T47D (cell line): ENCODE measurements at places on chromosomes 2 and 18.

GRCh38 chr2:105470979-105471378, 72.1 kb upstream of the FHL2 start:
- no peak for DNase-seq

DNA sequence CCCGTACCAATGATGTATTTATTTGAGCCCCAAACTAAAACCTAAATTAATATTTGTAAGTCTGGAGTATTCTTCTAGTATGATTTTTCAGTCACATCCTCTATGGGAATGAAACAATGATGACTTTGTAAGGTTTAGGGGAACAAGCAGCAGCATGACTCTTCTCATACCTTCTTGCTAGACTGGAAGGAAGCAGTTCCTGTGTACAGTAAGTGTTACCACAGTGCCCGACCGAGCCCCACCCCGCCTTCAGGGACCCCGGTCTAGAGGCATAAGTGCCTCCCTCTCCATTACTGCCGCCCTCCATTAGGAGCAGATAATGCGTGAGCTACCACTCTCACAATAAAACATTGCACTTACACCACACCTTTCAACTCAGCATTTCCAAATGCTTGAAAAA, 599.3 kb downstream of the ARHGAP15 start:
- DNase-seq = no peak

- no peak for DNase-seq
Measured at GRCh38 chr2:170707821-170708795, 7.0 kb upstream of the SP5 start.

GRCh38 chr2:11630855-11631254, 39.1 kb downstream of the NTSR2 start:
- DNase-seq = peak; percentile 56

DNA sequence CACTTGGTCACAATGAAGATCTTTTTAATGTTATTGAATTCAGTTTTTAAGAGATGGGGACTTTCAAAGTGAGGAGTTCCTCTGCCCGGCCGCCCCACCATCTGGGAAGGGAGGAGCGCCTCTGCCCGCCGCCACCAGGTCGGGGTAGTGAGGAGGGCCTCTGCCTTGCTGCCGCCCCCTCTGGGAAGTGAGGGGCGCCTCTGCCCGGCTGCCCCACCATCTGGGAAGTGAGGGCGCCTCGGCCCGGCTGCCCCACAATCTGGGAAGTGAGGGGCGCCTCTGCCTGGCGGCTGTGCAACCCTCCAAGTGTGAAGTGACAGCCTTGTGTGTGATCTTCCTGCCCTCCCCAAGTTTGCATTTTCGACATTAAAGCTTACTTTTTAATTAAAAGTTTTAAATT, 899.3 kb downstream of the TRIB2 start:
- DNase-seq = no peak

DNA sequence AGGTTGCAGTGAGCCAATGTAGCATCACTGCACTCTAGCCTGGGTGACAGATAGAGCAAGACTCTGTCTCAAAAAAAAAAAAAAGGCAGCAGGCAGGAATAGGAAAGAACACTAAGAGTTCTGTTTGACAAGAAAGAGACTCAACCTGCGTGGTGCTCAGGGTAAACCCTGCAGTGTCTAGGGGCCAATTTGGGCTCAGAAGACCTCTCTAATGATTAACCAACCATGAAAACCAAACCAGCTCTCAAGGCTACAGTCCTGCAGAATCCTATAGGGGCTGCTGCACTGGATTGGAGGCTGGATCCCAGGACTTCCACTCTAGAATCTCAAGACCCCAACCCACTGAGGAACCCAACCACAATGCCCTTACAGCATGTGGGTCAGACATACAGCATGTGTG, 2.4 kb downstream of the TRABD2A start:
- DNase-seq = no peak

DNA sequence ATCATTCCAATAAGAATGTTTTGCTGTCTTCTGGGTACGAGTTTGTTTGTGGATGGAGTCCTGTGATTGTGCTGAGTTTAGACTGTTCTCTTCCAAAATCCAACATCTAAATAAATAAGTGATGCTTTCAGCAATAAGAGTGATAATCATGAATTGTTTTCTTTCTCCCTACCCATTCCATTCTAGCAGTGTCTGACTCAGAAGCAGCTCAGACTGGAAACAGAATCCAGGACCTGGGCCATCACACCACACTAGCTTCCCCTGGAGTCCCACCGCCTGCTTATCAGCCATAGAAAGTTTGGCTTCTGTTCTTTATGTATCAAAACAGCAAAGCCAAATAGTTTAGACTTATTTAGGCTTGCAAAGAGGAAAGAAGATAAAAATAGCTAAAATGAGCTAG, 76.4 kb upstream of the CNGA3 start:
- no peak for DNase-seq

DNA sequence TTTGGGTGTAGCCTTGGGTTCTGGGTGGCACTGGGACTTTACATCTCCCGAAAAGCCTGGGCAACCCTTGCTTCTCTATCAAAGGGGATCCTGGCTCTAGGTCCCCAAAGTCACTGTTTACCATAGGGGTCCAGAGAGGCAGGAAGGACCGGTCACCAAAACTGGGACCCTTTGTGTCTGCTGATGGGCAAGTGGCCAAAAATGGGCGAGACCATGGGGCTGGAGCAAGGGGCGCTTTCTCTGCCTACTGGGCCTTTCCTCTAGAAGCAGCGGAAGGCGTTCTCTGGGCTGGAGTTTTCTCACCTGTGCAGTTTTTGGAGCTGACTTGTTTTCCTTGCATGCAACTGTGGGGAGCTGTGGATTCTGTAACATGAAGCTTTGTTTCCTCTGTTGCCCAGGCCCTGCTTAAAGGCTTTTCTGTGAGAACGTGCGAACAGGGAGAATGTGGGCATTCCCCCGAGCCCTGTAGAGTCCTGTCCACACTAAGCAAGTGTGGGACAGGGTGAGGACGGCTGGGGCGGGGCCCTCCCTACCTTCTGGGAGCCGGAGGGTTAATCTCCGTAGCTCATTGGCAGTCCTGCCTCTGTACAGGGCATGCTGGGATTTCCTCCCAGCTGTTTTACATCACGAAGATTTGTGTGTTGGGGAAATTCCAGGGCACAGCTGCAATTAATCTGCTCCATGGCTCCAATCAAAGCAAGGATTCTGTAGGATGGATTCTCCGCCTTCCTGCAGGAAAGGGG, 50.2 kb downstream of the TGOLN2 start:
- DNase-seq = no peak

DNA sequence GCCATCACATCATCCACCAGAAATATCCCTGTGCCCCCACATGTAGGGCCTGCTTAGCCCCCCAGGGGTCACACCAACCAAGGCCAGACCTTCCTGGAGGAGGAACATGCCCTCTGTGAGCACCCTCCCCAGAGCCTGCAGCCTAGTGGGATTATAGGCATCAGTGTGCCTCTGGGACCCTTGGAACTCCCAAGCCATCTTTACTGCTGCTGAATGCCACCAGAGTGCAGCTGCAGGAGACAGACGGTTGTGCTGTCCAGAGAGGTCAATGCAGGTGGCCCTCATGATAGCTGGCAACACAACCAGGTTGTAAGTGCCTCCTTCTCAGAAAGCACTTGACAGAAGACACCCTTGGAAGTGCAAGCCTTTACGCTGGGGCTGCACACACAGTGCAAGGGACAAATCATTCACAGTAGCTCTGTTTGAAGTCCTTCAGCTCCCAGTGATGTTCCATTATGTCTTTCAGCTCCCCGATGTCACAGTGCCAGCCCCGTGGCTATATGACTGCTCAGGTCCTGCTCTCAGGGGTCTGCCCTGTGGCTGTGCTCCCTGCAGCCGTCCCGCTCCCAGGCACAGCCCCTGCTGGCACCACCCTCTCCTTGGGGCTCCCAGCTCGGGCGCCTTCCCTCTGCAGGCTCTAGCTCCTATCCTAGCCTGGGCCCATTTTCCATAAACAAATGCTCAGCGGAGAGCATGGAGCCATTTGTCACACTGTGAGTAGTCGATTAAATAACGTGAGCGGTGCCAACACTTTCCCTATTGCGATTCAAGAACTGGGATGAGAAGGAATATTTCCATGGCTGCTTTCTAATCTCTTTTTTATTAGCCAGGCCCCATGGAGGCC, 65.1 kb downstream of the EDAR start:
- DNase-seq = no peak

- no peak for DNase-seq
Measured at GRCh38 chr18:50097702-50098101, 97.2 kb downstream of the MYO5B start.

DNA sequence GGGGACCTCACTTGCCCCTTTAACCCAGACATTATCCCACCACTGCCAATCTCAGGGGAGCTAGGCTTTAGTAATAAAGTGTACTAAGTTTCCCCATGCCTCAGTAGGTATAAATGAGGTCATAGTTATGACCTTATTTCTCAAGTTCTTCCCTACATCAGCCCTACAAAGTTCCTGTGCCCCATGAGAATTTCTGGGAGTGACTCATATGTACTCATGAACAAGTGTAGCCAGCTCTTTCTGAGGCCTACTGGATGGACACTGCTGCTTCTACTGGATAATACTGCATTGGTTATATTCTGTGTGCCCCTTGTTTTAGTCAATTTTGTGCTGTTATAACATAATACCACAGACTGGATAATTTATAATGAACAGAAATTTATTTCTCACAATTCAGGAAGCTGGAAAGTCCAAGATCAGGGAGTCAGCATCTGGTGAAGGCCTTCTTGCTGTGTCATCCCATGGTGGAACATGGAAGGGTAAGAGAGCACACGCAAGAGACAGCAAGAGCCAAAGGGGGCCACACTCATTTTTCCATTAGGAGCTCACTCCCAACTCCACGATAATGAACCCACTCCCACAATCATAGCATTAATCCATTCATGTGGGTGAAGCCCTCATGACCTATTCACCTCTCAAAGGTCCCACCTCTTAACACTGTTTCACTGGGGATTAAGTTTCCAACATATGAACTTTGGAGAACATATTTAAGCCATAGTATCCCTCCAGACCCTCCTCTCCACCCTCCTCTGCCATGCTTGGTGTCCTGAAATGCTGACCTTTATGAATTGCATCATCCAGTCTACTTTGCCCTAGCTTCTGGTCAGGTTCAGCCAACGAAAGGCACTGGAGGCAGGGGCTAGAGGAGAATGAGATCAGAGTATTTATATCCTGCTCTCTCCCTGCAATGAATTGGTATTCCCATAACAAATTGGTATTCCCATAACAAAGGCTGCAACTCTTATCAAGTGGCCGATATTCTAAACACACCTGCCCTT, 25.4 kb upstream of the ST3GAL5 start:
- DNase-seq = no peak

GRCh38 chr2:6788614-6789013, 77.1 kb downstream of the CMPK2 start:
- DNase-seq = no peak

DNA sequence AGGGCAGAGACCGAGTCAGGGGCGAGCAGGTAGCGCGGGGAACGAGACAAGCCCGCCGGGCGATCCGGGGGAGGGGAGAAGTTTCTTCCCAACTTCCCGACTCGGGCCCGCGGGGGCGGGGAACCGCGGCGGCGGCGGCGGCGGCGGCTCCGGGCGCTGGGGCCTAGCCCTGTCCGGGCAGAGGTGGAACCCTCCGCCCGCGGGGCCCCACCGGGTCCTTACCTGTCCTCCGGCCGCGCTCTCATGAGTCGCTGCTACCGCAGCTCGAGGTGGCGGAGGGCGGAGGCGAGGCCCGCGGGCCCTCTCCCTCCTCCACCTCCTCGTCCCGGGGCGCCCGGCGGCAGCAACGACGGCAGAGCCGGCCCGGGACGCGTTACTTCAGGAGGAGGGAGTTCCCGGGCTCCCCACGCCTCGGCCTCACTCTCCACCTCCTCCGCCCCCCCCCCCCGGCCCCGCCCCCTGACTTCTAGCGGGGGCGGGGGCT, at the start of gene YES1:
YES1 (minus strand) TSS at position 351 of the 484 bp plus-strand sequence. CDS start 55,415 bp downstream, outside the sequence.
- peak; percentile 68 for DNase-seq

GRCh38 chr2:69134306-69134945, 121.4 kb downstream of the ANTXR1 start:
- no peak for DNase-seq

DNA sequence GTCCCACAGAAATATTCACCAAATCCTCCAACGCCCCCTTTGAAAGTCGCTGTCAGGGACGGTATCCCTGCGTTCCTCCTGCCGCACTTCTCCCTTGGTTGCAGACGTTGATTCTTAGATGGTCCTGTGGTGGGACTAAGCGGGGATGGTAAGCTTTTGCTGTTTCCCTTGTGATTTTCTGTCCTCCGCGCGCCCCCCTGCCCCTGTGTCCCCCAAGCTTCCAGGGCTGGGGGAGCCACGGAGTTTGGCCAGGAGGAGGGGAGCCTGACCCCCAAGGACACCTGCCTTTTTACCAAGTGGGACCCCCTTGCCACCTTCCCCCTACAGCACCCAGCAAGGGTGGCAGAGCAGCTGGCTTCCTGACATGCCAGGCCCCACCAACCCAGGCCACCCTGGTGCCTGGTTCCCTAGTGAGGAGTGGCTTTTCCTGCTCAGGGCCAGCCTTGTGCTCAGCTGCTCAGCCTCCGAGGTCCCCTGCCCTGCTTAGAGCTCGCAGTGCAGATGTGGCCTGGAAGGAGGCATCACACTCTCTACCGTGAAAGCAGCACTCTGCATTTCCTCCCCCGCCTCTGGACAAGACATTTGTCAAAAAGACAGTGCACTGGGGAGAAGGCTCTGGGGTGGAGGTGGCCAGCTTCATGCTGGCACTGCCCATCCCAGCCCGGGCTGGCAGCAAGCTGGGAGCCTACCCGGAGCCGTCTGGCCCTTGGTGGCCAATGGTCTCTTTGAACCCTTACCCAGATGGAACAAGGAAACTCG, 49.4 kb downstream of the TWIST2 start:
- no peak for DNase-seq

DNA sequence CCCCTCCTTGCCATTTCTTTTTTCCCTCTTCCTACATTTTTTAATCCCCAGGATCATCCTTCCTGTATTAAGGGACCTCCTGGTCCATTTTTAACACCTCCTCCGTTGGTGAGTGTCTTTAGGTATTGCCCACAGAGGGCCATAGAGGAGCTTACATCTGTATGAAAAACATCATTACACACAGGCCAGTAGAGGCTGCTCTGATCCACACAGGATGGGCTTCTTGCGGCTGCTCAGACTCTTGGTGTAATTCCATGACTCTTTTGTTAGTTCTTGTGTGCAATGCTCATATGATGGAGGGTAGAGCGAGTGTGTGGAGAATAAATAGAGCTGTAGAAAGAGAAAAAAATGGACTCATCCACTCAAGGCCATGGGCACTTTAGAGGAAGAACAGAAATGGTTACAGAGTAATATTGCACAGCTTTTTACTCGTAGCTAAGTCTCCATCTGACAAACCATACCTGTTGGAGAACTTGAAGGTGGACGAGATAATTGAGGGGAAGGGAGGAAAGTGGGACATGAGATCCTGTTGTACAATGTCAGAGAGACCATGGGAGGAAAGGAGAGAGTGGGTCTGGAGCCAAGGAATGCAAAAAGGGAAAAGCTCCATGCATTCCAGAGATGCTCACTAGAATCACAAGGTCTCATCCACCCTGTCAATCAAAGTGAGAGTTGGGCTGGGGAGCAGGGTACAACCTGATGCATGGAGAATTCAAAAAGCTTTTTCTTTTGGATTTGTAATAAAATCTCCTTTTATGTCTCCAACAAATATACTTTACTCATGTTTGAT, 129.7 kb upstream of the TNP1 start:
- DNase-seq = no peak

- DNase-seq = no peak
Measured at GRCh38 chr18:39521164-39521563, 1955.6 kb upstream of the CELF4 start.
